ENCODE measurements at places on chromosomes 13 and 19.

- DNase-seq = no peak
Observed at GRCh38 chr13:25541434-25542123, 169.8 kb downstream of the ATP8A2 start.

GRCh38 chr13:32409001-32409313 lies 19.0 kb downstream of the N4BP2L1 start:
- DNase-seq = no peak

DNA sequence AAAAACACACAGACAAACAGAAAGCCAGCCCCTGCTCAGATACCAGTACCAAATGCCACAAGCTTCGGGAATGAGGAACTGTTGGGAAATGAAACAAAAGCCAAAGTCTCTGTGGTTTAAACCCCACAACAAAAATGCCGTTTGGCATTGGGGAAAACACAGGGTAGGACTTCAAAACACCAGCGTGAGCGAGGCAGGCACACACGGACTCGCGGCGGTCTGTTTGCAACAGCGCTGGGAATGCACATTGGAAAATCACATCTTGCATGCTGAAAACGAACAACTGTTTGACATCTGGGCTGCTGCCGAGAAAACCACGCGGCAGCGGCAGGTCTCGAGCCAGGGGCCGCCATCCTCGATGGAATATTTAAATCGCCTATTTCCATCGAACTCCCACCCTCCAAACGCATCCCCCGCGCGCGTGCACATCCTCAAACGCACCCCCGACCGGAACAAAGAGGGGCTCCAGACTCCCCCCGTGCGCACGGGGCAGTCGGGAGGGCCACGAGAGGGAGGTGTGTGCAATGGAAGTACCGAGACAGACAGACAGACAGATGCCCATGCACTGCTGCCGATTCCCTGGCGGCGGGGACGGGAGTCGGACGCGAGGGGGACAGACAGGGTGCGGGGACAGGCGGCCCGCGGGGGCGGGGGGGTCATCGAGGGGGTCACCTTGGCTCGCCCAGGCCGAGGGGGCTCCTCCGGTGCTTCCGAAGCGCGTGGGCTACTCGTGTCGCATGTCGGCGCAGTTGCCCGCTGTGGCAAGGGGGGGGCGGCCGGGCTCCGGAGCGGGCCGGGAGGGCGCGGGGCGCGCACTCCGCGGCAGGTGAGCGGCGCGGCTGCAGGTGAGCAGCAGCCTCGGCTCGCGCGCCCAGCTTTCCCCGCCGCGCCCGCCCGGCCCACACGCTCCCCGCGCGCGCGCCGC lies at the start of gene GPR12:
TSS of gene GPR12 (minus strand) at position 880 of the 925 bp plus-strand sequence. CDS start 959 bp downstream, outside the sequence.
- DNase-seq = no peak

DNA sequence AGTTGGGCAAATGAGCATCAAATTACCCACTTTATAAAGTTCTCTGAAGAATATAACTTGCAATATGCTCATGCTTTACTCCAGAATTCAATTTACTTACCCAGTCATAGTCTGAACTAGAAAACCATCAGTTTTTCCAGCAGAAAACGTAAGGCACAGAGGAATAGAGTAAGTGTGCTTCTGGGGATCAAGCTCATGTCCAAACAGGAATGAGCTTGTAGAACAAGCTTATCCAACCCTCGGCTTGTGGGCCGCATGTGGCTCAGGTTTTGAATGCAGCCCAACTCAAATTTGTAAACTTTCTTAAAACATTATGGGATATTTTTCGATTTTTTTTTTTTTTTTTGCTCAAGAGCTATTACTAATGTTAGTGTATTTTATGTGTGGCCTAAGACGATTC lies 308.5 kb upstream of the KLF12 start:
- no peak for DNase-seq

GRCh38 chr19:36244066-36244465 lies 29.2 kb downstream of the ZNF146 start:
- no peak for DNase-seq

- DNase-seq = no peak
Observed at GRCh38 chr19:5590865-5591154, 23.1 kb upstream of the TINCR start.

DNA sequence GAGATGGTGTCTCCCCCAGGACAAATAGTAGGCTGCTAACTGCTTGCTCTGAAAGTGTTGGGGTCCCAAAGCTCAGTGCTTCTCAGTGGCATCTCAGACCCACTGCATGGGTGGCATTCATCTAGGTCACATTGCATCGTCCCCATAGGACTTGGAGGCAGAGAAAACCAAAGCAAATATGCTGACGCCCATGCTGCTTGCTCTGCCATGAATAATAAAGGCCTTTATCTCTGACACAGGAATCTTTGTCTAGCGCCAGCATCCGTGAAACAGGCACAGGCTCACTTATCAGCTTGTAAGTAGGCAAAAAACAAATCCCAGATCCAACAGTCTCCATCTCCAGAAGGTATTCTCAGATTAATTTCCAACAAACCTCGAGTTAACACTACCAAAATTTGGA lies 18.9 kb upstream of the IPO5 start:
- no peak for DNase-seq

DNA sequence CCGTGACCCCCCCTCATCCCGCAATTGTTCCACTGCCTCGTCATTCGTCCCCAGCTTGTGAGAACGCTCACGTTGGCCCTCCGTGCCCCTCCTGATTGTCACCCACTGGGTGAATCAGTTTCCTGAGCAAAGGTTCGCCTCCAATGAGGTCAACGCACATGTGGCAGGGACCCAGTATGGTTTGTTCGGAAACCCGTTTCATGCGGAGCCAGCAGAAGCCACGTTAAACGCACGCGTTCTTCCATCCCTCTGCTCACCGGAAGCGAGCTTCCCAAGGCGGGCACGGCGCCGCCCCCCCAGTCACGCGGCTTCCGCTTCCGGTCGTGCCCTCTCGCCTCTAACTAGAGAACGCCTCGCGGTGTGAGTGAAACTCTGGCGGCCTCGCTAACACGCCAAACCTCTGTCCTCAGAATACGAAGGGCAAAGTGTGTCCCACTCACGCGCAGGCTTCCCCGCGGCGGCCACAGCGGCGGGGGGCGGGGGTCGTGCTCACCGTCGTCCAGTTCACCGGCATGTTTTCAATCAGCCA lies 18.0 kb upstream of the CFAP97D2 start:
- DNase-seq = no peak

DNA sequence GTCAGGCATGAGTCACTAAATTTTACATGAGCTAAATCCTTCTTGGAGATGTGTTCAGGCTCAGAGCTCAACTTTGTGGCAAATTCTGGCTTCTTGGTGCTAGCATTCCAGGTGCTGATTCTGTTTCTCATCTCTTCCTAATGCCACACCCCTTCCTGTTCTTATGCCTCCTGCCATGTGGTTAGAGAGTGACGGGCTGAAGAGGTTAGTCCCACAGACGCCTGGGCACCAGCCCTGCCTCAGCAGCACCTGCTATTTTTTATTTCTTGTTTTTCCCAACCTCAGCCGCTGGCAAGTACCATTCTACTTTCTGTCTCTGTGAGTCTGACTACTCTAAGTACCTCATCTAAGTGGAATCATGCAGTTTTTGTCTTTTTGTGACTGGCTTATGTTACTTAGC lies 329.5 kb downstream of the KCNRG start:
- no peak for DNase-seq

DNA sequence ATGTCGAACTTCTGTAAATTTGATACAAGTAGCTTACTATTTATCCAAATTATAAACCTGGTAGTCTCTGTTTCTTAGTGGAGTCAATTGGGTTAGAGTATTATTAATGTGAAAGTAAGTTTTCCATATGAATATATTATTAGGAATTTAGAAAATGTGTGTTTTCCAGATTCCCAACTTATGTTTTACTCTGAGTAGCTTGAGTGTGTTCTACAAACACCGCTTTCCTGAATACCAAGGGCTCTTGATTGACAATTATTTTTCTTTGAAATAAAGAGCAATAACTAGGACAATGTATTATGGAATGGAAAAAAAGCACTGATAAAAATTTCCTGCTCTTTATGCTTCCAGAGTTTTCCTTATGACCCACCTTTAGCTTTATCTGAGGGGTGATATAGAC lies 233.6 kb downstream of the POSTN start:
- no peak for DNase-seq

GRCh38 chr13:41597348-41598041 lies 140.1 kb downstream of the RGCC start:
- no peak for DNase-seq

DNA sequence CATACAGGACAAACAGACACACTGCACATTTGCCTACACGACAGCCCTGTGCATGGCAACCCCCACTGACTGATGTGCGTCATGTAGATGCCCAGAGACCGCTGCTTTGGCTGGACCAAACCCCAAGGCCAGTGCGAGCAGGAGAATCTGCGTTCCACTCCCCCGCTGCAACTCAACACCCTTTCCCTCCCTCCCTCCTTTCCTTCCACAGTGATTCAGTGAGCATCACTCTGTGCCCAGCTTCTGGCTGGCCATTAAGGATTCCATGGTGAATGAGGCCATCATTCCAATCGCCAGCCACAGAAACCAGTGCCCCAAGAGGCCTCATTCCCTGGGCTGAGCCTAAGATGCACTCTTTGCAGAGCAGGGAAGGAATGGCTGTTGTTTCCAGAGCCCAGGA lies 61.6 kb downstream of the GSX1 start:
- no peak for DNase-seq

DNA sequence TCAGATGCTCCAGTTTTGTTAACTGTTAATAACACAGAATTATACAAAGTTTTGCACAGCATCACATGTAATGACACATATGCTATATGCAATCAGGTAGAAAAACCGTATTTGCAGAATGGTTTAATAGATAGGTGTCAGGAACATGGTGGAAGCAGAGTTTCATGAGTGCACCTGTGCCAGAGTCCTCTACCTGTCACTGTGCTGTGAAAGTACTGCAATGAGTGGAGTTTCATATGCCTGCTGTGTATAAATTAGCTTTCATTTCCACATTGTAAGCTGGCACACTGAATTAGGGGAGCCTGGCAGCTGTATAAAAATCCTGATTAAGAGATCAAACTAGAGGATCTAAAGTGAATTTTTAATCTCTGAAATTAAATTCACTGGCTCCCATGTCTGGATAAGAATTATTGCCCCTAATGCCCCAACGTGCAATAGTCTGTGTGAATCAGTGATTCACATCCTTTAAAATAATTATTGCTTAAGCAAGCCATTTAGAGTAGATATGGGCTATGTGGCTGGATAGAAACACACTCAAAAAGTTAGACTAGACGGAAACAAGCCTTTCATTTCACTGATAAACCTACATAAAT lies 8.5 kb upstream of the EEF1AKMT1 start:
- no peak for DNase-seq

- DNase-seq = no peak
Observed at GRCh38 chr13:41326661-41327060, 15.6 kb downstream of the NAA16 start.
